NCI-H510A (cell line): ENCODE measurements at places on chromosomes 2 and 18.

DNA sequence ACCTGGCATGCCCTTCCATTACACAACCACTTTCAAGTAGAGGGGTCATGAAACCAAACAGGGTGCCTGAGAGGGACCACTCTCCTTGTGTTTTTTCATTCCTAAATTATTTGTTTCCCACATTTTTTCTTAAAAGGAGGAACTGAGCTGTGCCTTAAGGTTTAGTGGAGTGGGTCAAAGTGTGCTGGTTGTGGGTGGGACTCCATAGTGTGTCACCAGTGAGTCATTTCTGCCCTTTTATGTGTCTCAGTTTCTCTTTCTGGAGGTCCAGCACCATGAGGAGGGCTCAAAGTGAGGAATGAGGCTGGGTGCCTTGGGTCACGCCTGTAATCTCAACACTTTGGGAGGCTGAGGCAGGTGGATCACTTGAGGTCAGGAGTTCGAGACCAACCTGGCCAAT is 37.8 kb downstream of the COMMD1 start:
- DNase-seq = no peak

DNA sequence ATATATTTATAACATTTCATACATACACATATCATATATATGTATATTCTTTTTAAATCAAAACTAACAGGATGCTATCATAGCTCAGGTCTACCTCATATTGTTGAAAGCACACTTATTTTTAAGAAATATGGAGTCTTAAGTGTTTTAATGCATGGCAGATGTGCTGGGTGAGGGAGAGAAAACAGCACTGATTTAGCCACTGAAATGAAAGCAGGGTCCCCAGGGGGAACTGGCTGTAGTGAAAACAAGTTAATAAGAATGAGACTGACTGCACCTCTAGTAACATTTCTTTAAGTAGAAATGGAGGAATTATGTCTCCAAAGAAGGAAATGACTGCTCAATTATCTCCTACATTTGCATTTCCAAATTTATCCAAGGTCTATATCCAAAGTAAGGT is 857.8 kb downstream of the DCDC2C start:
- no peak for DNase-seq

GRCh38 chr2:54503192-54503591 is 47.1 kb downstream of the SPTBN1 start:
- no peak for DNase-seq

- DNase-seq = no peak
Measured at GRCh38 chr2:52387937-52388590, 1356.1 kb upstream of the NRXN1 start.

DNA sequence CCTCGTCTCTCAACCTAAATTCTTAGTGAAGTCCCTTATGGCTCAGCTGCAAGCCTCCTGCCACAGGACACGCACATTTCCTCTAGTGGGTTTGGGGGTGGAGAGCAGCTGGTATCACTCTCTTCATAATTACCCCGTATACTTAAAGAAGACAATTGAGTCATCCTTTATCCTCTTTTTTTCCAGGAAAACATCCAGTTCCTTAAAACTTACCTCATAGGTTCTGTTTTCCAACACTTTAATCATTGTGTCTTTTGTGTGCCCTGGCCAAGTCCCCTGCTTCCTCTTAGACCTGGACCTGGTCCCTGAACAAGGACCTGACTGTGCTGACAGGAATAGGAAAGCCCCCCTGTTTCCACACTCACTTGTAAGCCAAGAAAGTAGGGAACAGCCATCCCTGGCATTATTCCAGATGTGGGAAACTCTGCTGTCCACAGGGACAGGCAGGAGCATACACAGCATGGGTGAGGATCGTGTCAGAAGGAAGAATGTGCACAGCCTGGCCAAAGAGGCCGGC is 42.3 kb upstream of the MYO1B start:
- DNase-seq = no peak

- no peak for DNase-seq
Measured at GRCh38 chr18:2910261-2910660, 63.5 kb downstream of the EMILIN2 start.

DNA sequence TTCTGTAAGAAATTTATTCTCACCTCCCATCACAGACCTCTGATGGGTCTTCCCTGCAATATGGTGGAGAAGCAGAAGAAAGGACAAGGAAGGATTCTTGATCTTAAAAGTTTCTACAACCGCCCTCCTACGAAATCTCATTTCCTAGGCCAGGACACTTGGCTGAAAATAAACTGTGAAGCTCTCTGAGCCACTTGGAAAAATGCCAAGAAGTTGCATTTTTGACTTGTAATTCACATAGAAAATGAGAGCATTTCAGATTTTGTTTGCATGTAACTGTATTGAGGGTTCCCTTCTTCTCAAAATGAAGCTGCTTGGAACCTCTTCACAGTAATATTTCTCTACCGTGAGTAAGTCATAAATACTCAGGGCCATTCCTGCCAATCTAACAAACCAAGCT is 458.3 kb upstream of the SLC14A2 start:
- DNase-seq = no peak

DNA sequence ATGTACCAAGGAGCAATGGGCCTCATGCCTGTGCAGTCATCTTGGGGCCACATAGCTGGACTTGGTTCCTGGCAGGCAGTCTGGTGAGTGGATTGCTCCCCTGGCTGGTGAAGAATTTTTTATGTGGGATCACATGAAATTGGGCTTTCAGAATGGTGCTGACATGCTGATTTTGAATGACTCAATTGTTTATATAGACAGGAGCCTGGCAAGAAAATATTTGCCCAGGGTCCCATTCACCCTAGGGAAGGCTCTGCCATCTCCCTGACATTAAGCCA is 266.9 kb downstream of the DYSF start:
- DNase-seq = no peak

DNA sequence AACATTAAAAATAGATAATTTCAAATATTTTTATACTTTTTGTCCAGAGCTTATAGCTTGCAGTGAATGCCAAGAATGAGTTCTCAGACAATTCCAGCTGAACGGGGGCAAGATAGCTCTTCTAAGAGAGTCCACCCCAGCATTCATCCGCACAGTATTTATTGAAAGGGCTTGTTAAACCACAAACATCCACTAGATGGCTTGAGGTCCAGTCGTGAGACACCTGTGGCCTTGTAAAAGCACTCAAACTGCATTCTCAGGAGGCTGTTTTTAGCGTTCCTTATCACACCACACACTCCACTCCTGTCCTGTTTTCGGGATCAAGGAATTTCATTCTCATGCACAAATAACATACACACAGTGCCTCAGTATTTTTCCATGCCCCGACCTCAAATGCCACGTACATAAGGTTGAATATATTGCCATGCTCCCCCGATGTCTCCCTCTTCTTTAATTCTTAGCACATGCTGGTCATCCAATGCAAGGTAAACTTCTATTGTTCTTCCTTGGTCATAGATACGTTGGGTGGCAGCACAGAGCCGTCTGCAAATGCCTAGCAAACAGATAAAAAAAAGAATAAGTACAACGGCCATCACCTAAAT is 47.4 kb downstream of the DNAJC10 start:
- DNase-seq = peak; percentile 72

DNA sequence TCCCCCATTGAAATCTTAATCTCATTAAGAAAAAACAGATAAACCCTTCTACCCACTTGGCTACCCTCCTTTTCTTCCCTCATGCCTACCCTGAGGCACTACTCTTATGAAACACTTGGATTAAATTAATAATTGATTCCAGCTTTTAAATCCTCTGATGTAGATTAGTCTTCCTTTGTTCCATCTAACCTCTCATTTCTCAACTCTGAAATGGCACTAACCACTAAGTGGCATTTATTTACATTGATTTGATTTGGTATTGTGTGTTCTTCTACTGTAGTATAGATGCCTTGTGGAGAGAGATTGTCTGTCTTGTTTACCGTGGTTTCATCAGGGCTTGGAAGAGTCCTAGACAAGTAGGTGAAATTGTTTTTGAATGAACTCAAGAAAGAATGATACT is 26.7 kb downstream of the ITGA4 start:
- DNase-seq = no peak

DNA sequence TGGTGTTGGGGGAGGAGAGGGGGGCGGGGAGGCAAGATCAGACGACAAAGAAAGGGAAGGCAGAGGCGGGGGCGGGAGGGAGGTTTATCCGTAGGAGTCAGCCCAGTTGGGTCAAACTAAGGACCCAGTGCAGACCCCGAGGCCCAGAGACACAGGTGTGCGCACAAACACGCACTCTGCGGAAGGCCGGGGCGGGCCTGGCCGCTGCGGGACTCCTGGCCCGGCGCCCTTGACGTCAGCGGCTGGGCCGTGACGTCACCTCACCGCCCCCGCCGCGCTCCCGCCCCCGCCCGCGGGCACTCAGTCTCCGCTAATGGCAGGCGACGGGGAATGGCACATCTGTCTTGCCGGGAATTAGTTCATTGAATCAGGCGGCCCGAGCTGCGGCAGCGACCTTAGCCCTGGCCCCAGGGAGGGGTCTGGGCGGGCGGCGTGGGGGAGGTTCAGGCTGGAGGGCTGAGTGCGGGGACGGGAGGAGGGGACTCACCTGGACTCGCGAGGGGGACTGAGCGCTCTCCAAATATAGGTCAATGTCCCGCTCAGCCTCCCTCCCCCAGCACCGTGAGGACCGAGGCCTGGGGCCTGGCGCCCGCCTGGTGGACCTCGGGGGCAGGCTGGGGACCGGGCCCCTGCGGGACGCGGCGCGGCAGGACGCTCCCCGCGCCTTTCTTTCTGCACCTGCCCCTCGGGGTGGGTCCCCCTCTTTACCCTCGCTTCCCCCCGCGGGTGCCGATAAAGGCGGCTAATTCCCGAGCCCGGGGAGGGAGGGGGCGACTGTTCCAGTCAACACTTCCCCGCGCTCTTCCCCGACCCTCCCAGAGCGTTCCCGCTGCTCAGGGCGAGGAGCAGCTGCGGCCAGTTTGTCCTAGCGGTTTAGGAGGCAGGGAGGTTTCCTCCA is 15.5 kb upstream of the ECEL1 start:
- DNase-seq = peak; percentile 45

DNA sequence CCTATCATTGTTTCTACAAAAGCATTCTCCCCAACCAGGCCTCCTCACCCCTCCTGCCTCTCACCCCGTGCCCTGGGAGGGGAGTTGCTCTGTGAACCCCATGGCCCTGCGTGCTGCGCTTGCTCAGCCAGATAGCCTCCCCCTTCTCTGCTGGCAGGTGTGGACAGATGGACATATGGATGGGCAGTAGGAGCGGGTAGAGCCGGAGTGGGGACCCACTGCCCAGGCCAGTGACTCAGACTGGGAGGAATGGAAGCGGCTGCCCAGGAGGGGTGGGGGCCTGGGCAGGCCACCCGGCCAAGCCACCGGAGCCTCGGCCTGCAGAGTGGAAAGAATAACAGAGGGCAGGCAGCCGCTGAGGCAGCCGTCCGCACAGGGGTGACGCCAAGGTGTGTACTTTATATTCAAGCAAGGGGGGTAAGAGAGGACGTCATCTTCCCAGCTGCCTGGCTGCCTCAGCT is 8.7 kb downstream of the CYP26B1 start:
- DNase-seq = no peak

DNA sequence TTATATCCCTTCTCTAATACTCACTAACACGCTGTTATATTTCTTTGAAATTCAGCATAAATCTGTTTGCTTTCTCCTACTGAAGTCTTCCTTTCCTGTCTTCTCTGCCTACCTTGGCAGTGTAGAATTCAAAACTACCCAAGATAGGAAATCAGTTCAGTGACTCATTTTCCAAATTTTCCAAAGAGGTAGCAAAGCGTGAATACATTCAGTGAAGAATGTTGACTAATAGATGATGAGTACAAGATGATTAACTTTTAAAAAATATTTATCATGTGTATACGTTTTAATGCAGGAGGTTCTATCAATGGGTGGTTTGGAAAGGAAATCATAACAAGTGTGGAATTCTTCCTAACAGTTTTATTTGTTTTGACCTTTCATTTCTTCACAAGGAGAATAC is 201.9 kb upstream of the SLC8A1 start:
- DNase-seq = no peak

GRCh38 chr2:183347969-183348368 is 223.7 kb downstream of the NUP35 start:
- DNase-seq = no peak

- peak; percentile 89 for DNase-seq
Measured at GRCh38 chr2:178404368-178404767, 46.6 kb downstream of the PRKRA start.

- DNase-seq = no peak
Measured at GRCh38 chr2:42799881-42800280, 7.5 kb upstream of the HAAO start.

GRCh38 chr2:37390777-37391176 is 46.3 kb downstream of the QPCT start:
- no peak for DNase-seq

DNA sequence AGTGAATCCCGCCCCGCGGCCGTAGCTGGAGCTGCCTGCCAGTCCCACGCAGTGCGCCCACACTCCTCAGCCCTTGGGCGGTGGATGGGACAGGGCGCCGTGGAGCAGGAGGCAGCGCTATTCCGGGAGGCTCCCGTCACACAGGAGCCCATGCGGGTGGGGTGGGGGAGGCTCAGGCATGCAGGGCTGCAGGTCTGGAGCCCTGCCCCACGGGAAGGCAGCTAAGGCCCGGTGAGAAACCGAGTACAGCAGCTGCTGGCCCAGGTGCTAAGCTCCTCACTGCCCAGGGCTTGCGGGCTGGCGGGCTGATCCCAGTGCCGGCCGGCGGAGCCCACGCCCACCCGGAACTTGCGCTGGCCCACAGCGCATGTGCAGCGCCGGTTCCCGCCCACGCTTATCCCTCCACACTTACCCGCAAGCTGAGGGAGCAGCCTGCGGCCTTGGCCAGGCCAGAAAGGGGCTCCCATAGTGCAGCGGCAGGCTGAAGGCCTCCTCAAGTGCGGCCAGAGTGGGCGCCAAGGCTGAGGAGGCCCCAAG is 1152.8 kb upstream of the CELF4 start:
- no peak for DNase-seq

GRCh38 chr2:38178556-38179419 is 102.8 kb upstream of the CYP1B1 start:
- no peak for DNase-seq

DNA sequence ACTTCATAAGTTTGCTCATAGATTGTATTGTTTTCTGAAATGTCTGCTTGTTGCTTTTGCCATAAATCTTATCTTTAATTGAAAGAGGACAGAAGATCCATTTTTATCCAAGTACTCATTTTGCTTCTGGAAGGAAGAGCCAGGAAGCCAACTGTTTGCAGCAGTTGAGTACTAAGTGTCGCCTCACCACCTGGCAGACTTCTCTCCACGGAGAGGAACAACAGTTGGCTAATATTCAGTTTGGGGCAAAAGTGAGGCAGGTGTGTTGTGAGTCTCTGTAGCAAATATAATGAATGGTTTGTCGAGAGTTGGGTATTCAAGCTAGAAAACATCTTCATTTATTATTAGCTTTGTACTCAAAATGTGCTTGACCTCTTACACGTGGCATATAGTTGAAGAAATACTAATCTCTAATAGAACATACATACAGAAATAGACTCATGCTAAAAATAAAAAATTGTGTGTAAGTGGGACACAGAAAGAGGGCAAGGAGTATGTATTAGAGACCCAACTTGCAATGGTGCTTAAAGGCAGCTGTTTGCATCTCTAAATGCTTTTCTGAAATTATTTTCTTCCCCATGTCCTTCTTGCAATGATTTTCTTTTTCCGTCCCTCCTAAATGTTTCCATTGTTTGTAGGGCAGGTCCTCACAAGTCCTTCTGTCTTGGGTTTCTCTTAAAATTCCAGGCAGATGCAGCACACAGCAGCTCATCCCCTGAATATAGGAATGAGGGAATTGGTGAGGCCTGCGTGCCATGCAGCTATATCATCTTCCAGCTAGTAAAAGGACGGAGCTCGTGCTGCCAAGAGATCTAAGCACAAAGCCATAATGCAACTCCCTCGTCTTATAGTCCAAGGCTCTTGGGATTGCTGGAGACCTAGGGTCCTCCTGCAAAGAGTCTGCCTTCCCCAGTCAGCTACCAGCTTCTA is 44.8 kb upstream of the MAP3K20 start:
- no peak for DNase-seq
